ENCODE measurements at places on chromosomes 13 and 19.

GRCh38 chr13:50191004-50191403 is 175.8 kb downstream of the KCNRG start:
- no peak overlapping the region for H3K4me3 ChIP-seq
- no peak for DNase-seq
- no peaks in the 10 kb centered on the region for H3K4me1 ChIP-seq
- H3K27ac ChIP-seq, result no peak overlapping the region
- no peaks in the 10 kb centered on the region for H3K36me3 ChIP-seq

DNA sequence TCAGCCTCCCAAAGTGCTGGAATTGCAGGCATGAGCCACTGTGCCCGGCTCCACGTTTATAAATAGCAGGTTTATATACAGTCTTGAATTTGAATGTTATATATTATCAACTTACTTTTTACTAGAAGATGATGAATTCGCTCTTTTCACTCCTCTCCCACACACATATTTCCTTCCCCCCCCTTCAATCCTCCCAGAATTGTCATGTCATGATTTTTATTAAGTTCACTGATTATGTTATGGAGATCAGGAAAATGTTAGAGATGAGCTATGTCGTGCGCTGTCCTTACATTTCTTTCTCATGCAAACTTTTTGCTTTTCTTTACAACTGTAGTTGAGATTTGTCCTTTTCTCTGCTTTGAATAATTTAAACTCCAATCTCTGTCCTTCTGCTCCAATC is 17.8 kb upstream of the GRAMD1A start:
- peaks cover 2% of the 10 kb centered on the region for H3K27me3 ChIP-seq
- H3K36me3 ChIP-seq, result peaks cover 2% of the 10 kb centered on the region
- H3K27ac ChIP-seq, result no peak overlapping the region

GRCh38 chr13:36685927-36686326 is 12.1 kb downstream of the SERTM1 start:
- H3K27ac ChIP-seq, result no peak overlapping the region
- DNase-seq, result no peak
- no peaks in the 10 kb centered on the region for H3K27me3 ChIP-seq
- H3K4me3 ChIP-seq, result no peak overlapping the region
- H3K36me3 ChIP-seq, result no peaks in the 10 kb centered on the region

- peaks cover 7% of the 10 kb centered on the region for H3K4me1 ChIP-seq
- no peak for DNase-seq
- H3K27ac ChIP-seq, result no peak overlapping the region
- H3K27me3 ChIP-seq, result no peaks in the 10 kb centered on the region
Observed at GRCh38 chr19:47494729-47495128, 10.7 kb upstream of the KPTN start.

GRCh38 chr13:39682310-39682709 is 26.8 kb downstream of the COG6 start:
- H3K27me3 ChIP-seq, result no peaks in the 10 kb centered on the region
- H3K4me3 ChIP-seq, result no peak overlapping the region
- no peak for DNase-seq
- H3K4me1 ChIP-seq, result peaks cover 8% of the 10 kb centered on the region

GRCh38 chr13:51035469-51035868 is 75.6 kb downstream of the C13orf42 start:
- no peak for DNase-seq

GRCh38 chr13:52669677-52670076 is 17.0 kb downstream of the SUGT1 start:
- no peak for DNase-seq
- peaks cover 25% of the 10 kb centered on the region for H3K36me3 ChIP-seq
- H3K4me1 ChIP-seq, result no peaks in the 10 kb centered on the region
- no peaks in the 10 kb centered on the region for H3K27me3 ChIP-seq
- H3K4me3 ChIP-seq, result no peak overlapping the region
- H3K27ac ChIP-seq, result no peak overlapping the region

GRCh38 chr19:17703824-17704463 is 15.3 kb upstream of the MAP1S start:
- H3K27ac ChIP-seq, result no peak overlapping the region
- H3K36me3 ChIP-seq, result no peaks in the 10 kb centered on the region
- peak; percentile 74 for DNase-seq
- peaks cover 3% of the 10 kb centered on the region for H3K27me3 ChIP-seq
- no peaks in the 10 kb centered on the region for H3K4me1 ChIP-seq

GRCh38 chr13:77040835-77041234 is 13.9 kb upstream of the FBXL3 start:
- H3K36me3 ChIP-seq, result peaks cover 6% of the 10 kb centered on the region
- no peaks in the 10 kb centered on the region for H3K4me1 ChIP-seq
- H3K27me3 ChIP-seq, result no peaks in the 10 kb centered on the region
- no peak overlapping the region for H3K27ac ChIP-seq
- H3K4me3 ChIP-seq, result no peak overlapping the region
- no peak for DNase-seq

DNA sequence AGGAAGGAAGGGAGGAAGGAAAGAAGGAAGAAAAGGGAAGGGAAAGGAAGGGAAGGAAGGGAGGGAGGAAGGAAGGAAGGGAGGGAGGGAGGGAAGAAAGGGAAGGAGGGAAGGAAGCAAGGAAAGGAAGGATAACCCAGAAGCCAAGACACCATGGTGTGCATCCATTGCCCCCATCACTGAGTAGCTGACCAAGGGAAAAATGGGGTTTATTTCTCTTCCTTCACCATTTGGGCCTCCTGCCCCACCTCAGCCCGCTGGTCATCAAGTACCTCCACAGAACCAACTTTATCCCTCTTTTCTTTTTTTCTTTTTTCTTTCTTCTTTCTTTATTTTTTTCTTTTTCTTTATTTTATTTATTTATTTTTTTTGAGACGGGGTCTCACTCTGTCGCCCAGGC is 20.4 kb downstream of the CABP5 start:
- no peaks in the 10 kb centered on the region for H3K4me1 ChIP-seq
- H3K4me3 ChIP-seq, result no peak overlapping the region
- H3K27me3 ChIP-seq, result peaks cover 13% of the 10 kb centered on the region
- H3K36me3 ChIP-seq, result no peaks in the 10 kb centered on the region
- no peak for DNase-seq

- peaks cover 7% of the 10 kb centered on the region for H3K27me3 ChIP-seq
- H3K4me1 ChIP-seq, result no peaks in the 10 kb centered on the region
- no peak overlapping the region for H3K27ac ChIP-seq
- no peak overlapping the region for H3K4me3 ChIP-seq
- no peak for DNase-seq
Observed at GRCh38 chr13:39463611-39464010, 139.4 kb downstream of the LHFPL6 start.

DNA sequence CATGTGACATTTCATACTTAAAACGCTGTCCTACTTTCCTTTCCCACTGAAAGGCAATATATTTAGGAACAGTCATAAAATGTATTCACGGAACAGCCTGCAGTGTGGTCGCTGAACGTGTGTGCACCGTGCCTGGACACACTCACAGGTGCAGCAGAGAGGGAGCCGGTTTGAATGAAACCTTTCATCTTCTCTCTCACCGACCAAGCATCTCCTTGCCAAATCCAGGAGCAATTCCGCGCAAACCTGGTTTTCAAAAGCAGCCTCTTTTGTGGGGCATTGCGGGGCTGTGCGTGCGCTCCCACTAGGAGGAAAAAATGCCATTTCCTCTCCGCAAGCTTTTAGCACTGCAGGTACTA is 1.0 kb downstream of the DCLK1 start:
- no peaks in the 10 kb centered on the region for H3K36me3 ChIP-seq
- H3K4me3 ChIP-seq, result no peak overlapping the region
- no peak overlapping the region for H3K27ac ChIP-seq
- H3K27me3 ChIP-seq, result peaks cover 18% of the 10 kb centered on the region
- no peaks in the 10 kb centered on the region for H3K4me1 ChIP-seq

- no peaks in the 10 kb centered on the region for H3K27me3 ChIP-seq
- H3K27ac ChIP-seq, result no peak overlapping the region
- no peak overlapping the region for H3K4me3 ChIP-seq
- no peaks in the 10 kb centered on the region for H3K36me3 ChIP-seq
Observed at GRCh38 chr19:3712663-3713611, 4.8 kb downstream of the TJP3 start.

DNA sequence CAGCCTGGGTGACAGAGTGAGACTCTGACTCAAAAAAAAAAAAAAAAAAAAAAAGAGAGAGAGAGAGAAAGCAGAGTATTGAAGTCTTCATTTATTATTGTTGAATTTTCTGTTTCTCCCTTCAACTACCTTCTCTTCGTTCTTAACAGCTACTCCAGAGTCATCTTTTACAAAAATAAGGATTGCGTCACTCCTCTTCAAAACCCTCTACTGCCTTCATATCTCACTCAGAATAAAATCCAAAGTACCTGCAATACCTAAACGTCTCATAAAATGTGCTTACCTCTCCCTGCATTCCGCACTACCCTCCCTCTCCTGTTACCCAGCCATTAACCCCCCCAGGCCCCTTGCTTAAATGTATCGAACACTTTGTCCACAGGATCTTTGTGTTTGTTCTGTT is 17.4 kb upstream of the RPL21 start:
- DNase-seq, result no peak
- H3K4me3 ChIP-seq, result no peak overlapping the region
- H3K27ac ChIP-seq, result no peak overlapping the region
- H3K36me3 ChIP-seq, result peaks cover 11% of the 10 kb centered on the region

DNA sequence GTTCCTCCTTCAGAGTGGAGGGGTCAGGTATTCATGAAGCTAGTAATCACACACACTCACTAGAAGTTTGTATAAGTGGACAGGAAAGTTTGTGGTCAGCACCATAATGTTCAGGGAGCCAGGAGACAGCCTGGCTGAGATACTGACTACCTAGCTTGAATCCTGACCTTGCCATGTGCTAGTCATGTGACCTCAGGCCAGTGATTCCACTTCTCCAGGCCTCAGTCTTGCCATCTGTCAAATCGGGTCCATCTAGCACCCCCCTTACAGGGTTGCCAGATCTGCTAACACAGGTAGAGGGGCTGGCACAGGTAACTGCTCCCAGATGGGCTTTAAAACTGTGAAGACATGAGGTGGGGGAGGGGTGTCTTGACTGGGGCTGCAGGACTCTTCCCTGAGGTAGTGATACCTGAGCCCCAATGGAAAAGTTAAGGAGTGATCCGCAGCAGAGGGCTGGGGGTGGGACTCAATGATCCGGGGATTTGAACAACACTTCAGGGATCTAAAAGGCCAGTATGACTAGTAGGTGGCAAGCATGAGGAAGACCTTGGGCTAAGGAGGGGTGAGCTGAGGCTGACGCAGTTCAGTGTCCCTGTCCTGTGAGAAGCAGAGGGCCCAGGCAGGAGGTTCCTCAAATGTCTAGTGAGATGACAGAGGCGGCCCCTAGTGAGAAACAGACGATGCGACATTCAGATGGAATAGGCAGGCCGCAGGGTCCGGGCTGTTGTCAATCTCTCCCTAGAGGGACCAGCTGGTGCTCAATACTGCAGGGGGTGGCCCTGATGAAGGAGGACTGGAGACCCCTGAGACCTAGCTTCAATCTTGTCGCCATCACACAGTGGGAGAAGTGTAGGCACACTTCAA is 8.5 kb downstream of the ACTMAP start:
- H3K36me3 ChIP-seq, result peaks cover 11% of the 10 kb centered on the region
- DNase-seq, result no peak
- no peak overlapping the region for H3K27ac ChIP-seq
- H3K4me1 ChIP-seq, result no peaks in the 10 kb centered on the region
- no peak overlapping the region for H3K4me3 ChIP-seq
- H3K27me3 ChIP-seq, result no peaks in the 10 kb centered on the region

DNA sequence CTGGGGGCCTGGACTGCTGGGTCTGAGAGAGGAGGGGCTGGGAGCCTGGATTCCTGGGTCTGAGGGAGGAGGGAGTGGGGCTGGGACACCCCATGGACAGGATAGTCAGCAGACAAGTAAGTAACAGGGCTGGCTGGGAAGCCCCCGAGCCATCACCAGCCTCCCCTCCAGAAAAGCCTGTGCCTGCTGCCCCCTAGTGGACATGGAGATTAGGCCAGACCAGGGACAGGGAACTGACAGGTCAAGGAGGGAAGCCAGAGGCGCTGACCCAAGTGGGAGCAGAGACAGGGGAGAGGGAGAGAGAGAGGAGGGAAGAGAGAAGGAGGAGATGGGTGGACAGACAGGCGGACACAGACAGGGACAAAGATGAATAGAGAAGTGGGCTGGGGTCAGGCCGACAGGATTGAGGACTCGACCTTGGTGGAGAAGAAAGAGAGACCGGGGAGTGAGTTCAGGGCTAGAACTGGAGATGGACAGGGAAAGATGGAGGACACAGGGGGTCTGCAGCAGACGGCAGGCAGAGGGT is 6.7 kb upstream of the ERFL start:
- H3K27ac ChIP-seq, result no peak overlapping the region
- peaks cover 48% of the 10 kb centered on the region for H3K27me3 ChIP-seq
- H3K4me3 ChIP-seq, result no peak overlapping the region
- H3K4me1 ChIP-seq, result peaks cover 41% of the 10 kb centered on the region
- H3K36me3 ChIP-seq, result no peaks in the 10 kb centered on the region
- peak; percentile 85 for DNase-seq

DNA sequence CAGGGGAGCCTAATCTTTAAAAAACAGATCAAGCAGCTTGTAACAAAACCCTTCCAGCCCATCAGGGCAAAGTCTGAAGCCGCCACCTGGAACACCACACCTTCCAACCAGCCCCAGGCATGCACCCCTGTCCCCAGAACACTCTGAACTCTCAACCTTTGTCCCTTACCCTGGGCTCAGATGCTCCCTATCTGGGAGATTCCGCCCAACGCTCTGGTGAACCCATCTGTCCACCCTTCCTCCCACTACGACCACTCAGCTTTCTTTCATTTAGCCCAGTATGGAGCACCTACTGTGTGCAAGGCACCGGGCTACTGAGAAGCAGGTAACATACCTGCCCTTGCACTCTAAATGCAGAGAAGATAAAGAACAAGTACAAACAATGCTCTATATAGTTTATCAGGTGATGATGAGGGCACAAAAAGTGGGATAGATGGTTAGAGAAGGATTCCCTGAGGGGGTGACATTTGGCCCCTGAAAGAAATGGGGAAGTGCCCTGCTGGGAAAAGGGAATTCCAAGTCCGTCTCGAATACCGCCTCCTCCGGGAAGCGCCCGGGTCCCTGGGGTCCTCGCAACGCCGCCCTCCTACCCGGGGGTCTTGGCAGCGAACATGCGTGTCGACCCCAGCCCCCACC is 629 bp downstream of the PEPD start:
- H3K4me3 ChIP-seq, result peak overlapping the region; percentile 83
- H3K27me3 ChIP-seq, result peaks cover 2% of the 10 kb centered on the region
- H3K36me3 ChIP-seq, result no peaks in the 10 kb centered on the region
- DNase-seq, result no peak
- H3K4me1 ChIP-seq, result peaks cover 24% of the 10 kb centered on the region

DNA sequence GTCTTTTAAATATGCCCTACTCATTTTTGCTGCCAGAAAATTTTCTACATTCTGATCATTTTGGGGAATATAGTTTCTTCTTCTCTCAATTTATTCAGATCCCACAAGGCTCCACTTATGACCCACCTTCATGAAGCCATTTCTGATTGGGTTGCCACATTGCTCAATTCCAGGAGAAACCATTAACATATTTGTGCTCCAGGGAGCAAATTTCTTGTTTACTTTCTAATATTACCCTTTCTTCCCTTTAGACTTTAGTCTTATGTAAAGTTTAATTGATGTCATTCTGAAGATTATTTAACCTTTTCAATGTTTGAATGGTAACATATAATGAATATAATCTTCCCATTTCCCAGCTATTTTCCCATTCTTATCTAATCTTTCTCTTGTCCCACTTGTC is 331.8 kb downstream of the ITGBL1 start:
- no peaks in the 10 kb centered on the region for H3K4me1 ChIP-seq
- DNase-seq, result no peak
- no peak overlapping the region for H3K4me3 ChIP-seq
- H3K36me3 ChIP-seq, result no peaks in the 10 kb centered on the region
- H3K27ac ChIP-seq, result no peak overlapping the region
- H3K27me3 ChIP-seq, result peaks cover 2% of the 10 kb centered on the region
